ENCODE measurements at places on chromosomes 1 and 21. TPM values are rescaled to one million over a fixed set of nuclear protein-coding genes. Genes with fewer than 3 reads are reported as not detected.

The TPM3 gene
- 500 TPM for total RNA-seq

The PLCH2 gene
- 0.16 TPM for total RNA-seq

The CCDC185 gene
- not detected for total RNA-seq

The NES gene
- total RNA-seq, result 5.5 TPM

The OR2T35 gene
- not detected for total RNA-seq

The ERO1B gene
- total RNA-seq, result 6.2 TPM

The OR10J1 gene
- not detected for total RNA-seq

The PLPPR4 gene
- not detected for total RNA-seq

The NDC1 gene
- 74.2 TPM for total RNA-seq

The GBP2 gene
- 0.71 TPM for total RNA-seq

The NR1I3 gene
- total RNA-seq, result not detected

The KIF26B gene
- 0.02 TPM for total RNA-seq

The LENEP gene
- total RNA-seq, result not detected

The SLC2A1 gene
- total RNA-seq, result 141 TPM

The ST3GAL3 gene
- 18.9 TPM for total RNA-seq

The MAEL gene
- 0.74 TPM for total RNA-seq

The ADARB1 gene
- 16.0 TPM for total RNA-seq

The GPR52 gene
- total RNA-seq, result 0.98 TPM

The INAVA gene
- total RNA-seq, result 0.09 TPM

The C1orf141 gene
- not detected for total RNA-seq

The LDLRAD1 gene
- not detected for total RNA-seq

The LGR6 gene
- 0.20 TPM for total RNA-seq

The TRIM46 gene
- 0.22 TPM for total RNA-seq

The NTRK1 gene
- 28.0 TPM for total RNA-seq

The IGSF8 gene
- 12.5 TPM for total RNA-seq

The PCAT6 gene
- 2.4 TPM for total RNA-seq

The EFNA1 gene
- total RNA-seq, result 2.7 TPM

The MIXL1 gene
- not detected for total RNA-seq

The PRAMEF13 gene
- not detected for total RNA-seq

The PIGR gene
- 2.7 TPM for total RNA-seq

The NBPF4 gene
- total RNA-seq, result 6.6 TPM

The UBE2U gene
- total RNA-seq, result not detected

The AGTRAP gene
- 85.8 TPM for total RNA-seq

The S100A9 gene
- total RNA-seq, result 0.80 TPM

The MASP2 gene
- total RNA-seq, result 0.09 TPM

The ITLN2 gene
- not detected for total RNA-seq

The BTBD19 gene
- total RNA-seq, result 1.7 TPM

The CFAP126 gene
- total RNA-seq, result not detected

The PROK1 gene
- total RNA-seq, result not detected

The OVAAL gene
- not detected for total RNA-seq

The C1orf167 gene
- total RNA-seq, result 0.82 TPM

The DNALI1 gene
- total RNA-seq, result 2.2 TPM

The CD1D gene
- 0.07 TPM for total RNA-seq

The LAMC1 gene
- 0.60 TPM for total RNA-seq

The DPT gene
- total RNA-seq, result not detected

The SLC26A9 gene
- not detected for total RNA-seq

The KCNH1 gene
- total RNA-seq, result not detected

The ARHGEF10L gene
- total RNA-seq, result 0.13 TPM

The AHDC1 gene
- 37.8 TPM for total RNA-seq

The HSF2BP gene
- total RNA-seq, result 0.22 TPM

The ECE1 gene
- 31.6 TPM for total RNA-seq

The UMODL1 gene
- not detected for total RNA-seq

The CDA gene
- not detected for total RNA-seq

The FNDC10 gene
- total RNA-seq, result 6.3 TPM
